ENCODE measurements at places on chromosomes 12 and 14.
A peak's percentile ranks its signal among the peaks of the same experiment; 100 is the strongest.

DNA sequence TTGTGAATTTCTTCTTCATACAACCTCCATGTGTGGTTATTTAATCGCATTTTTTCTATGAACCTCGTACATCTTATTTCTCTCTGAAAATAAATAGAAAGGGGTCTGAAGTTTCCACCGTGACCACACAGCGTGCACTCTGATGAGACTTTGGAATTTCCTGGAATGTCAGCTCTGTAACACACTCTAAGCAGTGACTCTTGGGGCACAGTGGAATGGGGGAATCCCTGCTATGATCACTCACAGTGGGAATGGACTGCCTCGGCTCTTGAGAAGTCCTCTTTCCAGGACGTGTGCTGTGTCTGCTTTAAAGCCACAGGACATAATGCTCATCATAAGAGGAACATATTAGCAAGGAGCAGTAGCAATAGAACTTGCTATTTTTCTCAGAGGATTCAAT, 416.2 kb downstream of the EGLN3 start:
- DNase-seq = no peak

GRCh38 chr12:124778411-124778810, 85.3 kb downstream of the SCARB1 start:
- no peak for DNase-seq

DNA sequence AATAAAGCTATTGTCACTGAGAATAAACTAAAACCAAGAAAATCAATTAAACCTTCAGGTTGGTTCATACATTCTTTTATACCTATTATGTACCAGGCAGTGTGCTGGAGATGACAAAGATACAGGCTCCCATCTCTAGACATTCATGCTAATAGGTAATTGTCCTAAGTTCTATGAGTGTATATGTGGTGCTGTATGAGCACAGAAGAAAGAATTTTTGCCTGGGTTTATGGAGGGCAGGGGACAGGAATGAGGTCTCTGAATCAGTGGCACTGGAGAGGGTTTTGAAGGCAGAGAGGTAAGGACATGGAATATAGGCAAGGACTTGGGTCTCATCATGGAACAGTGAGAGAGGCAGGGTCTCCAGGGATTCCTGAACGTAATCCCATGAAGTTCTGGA, 38.7 kb downstream of the MAP1LC3B2 start:
- no peak for DNase-seq

DNA sequence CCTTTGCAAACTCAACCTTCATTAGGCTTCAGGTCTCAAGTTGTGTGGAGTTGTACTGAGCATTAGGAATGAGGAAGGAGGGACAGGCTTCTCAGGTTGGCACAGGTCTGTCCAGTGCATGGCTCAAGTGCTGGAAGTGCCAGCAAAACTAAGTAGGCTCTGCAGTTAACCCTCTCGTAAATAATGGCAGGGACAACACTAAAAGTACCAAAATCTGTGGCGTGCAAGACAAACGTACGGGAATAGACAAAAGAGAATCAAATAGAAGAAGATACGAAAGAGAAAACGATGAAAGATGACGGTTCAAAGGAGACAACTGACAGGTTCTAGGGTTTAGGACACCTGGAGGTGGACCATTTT, 612 bp downstream of the TRAPPC6B start:
- DNase-seq = no peak

DNA sequence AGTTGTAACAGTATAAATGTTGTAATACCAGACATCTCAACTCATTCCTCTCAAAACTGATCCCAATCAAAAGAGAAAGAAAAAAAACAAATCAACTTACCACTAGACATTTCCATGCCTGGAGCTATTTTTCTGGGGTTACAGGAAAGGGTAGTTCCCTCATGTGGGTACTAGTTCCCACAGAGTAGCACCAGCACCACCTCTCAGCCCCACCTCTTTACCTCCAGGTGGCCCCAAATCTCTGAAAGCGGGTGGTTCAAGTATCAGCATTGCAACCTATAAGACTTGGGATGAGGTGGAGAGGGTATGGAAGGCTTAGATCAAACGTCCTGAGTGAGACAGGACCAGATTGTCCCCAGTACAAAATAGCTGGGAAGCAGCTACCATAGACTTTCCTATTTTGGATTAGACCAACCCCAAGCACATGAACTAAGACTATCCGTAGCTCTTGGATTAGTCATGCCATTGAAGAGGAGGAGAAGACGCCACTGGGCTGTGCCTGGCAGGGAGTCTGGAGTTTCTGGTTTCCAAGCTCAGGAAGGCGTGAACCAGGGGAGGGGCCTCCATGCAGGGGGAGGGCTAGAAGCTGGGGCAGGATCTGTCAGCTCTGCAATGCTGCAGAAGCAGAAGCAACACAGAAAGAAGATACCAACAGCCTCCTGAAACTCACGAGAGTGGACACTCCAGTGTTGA, at the start of gene SLC39A2:
Gene SLC39A2 (plus strand): TSS at position 620 of the 693 bp plus-strand sequence. CDS start 154 bp downstream, outside the sequence.
- no peak for DNase-seq

DNA sequence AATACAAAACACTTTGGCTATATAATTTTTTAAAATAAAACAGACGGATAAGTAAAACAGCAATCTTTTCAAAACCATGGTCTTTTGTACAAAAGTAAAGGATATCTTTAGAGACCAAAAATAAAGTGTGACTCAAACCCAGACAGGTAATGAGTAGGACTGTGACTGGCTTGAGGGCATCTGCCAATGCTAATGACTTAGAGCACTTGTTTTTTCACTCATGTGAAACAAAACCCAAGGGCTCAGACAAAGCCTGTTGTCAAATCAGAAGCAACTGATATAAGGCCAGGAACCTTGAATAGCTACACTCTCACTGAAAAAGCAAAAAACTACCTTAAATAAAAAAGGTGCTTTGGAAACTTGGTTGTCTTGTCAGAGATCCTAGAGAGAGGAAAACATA, 357.4 kb downstream of the TMEM117 start:
- DNase-seq = no peak

- no peak for DNase-seq
These were observed 678 bp downstream of the INF2 start for GRCh38 chr14:104689881-104690711.

DNA sequence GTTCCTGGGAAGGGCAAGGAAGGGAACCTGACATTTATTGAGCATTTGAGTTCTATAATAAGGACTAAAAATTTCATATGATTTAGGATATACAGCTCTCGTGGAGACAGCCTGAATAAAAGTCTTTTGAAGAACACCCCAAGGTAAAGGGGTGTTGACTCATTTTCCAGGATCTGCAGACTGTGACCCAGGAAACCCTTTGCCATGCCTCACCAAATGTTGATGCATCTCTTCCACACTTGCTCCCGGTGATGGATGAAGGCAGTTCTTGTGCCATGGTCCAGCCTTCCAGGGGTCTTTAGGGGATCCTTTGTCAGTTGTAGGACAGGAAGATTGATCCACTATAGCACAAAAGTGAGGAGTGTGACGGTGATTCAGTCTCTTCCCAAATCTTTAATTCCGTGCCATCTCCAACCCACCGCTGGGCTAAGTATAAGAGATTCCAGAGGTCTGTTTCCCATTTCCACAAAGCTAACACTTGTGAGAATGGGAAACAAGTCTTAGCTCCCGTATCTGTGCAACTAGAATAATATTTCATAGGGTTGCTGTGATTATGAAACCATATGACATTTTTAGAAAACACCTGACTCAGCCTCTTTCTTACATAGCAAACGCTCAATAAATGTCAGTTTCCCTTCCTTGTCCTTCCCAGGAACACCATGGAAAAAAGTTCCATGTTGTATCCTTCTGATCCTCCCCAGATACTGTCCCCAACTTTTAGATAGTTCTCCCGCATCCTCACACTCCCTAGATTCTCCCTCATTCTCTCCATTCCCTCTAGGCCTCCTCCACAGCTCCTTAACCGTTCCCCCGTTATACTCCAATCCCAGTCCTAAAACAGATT, 836 bp downstream of the AAAS start:
- no peak for DNase-seq

- DNase-seq = no peak
These were observed 398 bp upstream of the MSRB3 start for GRCh38 chr12:65277994-65278575.

- no peak for DNase-seq
These were observed 6.4 kb downstream of the LTBP2 start for GRCh38 chr14:74605531-74606223.

- DNase-seq = no peak
These were observed 2.3 kb upstream of the PSME1 start for GRCh38 chr14:24133735-24134134.

DNA sequence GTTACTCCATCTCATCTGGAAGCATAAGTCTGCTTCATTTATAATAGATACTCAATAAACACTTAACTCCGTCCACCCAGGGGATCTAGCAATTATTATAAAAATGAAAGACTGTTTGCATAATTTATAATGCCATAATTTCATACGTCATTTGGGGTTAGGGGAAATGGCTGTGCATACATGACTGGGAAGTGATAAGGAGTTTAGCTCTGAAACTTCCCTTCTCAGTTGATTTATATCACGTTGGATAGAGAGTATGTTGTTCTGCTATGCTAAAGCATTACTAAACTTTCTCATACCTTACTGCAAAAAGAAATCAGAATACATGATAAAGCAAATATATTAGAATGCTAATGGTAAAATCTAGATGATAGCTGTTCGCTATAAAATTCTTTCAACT, 90.4 kb upstream of the DYNC1H1 start:
- no peak for DNase-seq

- no peak for DNase-seq
These were observed 120.9 kb upstream of the CPSF6 start for GRCh38 chr12:69118516-69118915.

- DNase-seq = peak; percentile 43
These were observed 412.3 kb downstream of the RPS29 start for GRCh38 chr14:49173765-49174373.

DNA sequence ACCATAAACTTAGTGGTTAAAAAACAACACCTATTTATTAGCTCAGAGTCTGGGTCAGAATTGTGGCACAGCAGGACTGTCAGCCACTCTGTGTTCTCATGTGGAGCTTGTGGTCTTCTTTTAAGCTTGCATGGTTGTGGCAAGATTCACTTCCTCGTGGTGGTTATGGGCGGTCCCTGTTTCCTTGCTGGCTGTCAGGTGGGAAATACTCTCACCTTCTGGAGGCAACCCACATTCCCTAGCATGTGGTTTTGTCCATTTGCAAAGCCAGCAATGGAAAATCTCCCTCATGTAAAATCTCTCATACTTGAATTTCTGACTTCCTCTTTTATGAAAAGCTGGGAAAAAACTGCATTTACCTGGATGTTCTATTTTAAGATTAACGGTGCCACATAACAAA, 229.8 kb downstream of the ALX1 start:
- no peak for DNase-seq

DNA sequence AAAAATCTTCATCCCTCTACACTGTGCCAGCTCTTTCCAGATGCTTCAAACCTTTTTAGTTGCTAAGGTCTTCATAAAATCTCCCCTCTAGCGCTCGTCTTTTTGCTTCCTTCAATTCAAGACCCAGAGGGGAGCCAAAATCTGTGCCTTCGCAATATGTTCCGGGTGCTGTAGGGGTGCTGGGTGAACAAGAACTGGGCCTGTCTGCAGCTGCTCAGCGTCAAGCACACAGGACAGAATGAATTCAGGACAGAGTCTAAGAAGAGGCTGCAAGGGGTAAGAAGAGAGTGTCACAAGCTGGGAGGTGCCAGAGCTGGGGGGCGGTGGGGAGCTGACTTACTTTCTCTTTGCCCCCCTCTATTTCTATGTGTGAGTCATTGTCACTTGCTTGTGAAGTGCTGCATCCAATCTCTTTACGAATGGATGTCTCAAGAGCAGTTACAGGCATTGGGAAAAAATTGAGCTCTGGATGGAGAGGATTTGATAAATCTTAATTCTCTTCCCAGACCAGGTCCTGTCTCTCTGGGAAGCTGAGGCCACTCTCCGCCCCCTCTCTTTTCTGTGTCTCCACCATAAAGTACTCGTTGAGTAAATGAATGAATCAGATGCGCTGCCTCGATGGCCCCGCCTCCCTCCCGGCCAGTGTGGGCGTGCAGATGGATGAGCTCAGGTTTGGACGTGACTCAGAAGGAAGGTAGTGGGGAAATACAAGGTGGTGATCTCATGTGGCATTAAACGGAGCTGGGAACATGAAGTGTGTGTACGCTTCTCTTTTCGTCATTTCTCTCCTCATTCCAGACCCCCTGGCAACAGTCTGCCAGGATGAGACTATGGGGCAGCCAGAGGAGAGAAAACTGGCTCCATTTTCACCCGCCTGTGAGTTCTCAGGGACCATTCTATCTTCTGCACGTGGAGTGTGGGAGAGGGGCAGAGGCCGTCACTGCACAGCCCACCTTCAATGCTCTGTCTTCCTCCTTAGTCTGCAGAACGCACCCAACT, 91.3 kb downstream of the TSPAN9 start:
- peak; percentile 49 for DNase-seq

DNA sequence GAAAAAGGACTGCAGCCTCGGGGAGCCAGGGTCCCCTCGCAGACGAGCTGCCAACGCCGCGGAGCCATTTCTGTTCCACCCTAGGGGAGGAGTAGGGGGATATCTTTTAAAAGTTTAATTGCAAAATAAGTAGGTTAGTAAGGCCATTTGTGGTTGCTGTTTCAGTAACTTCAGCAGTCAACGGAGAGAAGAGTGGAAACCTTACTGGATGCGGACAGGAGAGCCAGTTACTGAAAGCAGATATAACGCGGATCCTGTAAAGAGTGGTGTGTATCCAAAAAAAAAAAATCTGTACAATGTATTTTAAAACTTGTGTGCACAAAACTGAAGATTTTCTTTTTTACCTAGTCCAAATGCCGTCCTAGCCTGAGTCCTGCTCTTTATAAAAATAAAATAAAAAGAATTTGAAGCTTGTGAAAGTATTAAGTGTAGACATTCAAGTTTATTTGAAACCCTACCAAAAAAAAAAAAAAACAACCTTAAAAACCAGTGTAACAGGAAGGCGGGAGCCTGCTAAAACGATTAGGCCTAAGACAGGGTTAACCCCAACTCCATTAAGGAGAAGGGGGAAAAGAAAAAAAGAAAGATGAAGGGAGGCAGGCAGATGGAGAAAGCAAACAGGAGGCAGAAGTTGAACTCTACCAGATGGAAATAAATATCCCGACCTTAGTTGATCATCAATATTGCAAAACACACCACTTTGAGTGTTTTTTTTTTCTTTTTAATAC, 1.0 kb upstream of the BTG1 start:
- DNase-seq = no peak

GRCh38 chr12:76337583-76337982, 10.6 kb downstream of the BBS10 start:
- DNase-seq = no peak

DNA sequence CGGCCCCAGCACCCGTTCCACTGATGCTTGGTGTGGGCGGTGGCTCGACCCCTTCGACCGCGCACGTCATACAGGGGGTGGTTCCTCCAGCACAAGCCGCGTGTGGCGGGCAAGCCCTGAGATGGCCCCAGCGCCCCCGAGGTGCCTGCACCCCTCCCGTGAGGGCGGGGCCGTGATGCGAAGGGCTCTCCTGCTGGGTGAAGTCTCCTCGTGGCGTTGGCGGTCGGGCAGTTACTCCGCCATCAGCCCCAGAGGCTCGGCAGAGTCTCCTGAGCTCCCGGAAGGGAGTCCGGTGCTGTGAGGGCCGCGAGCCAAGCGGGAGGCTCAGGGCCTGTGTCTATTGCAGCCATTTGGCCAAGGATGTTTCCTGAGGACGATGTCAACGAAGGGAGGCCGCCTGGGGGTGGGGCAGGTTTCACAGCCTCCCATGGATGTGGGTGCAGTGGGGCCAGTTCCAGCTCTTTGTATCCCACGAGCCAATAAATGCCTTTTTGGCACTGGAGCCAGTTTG, 78.1 kb upstream of the GALNT9 start:
- DNase-seq = no peak
